ENCODE measurements at places on chromosomes 6 and 20. TPM values are rescaled to one million over a fixed set of nuclear protein-coding genes. Genes with fewer than 3 reads are reported as not detected.
A peak's percentile ranks its signal among the peaks of the same experiment; 100 is the strongest.

- DNase-seq = no peak
Observed at GRCh38 chr6:155147958-155148663, 115.7 kb upstream of the CLDN20 start.

Gene GLO1
- total RNA-seq = 79.1 TPM

DNA sequence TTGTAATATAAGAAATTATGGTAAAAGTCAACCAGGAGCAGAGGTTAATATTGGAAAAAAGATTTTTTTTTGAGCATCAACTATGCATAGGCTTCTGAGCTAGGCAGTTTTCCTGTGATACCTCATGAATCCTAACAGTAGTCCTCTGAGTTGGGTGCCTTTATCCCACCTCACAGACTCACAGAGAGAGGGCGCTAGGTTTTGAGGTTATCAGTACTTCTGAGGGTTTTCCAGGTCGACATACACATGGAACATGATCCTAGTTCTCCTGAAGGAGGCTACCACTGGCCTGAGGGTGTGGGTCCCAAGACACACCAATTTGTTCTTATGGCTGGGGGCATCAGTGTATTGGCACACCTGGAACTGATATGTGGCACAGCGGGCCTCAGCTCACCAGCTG lies 358.8 kb upstream of the JAG1 start:
- DNase-seq = no peak

GRCh38 chr6:90328004-90328403 lies 31.4 kb upstream of the BACH2 start:
- DNase-seq = no peak

DNA sequence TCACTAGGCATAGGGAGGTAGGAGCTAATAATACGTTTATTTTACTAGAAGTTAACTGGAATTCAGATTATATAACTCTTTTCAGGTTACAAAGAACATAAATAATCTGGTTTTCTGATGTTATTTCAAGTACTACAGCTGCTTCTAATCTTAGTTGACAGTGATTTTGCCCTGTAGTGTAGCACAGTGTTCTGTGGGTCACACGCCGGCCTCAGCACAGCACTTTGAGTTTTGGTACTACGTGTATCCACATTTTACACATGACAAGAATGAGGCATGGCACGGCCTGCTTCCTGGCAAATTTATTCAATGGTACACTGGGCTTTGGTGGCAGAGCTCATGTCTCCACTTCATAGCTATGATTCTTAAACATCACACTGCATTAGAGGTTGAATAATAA lies 1.1 kb downstream of the HFE start:
- peak; percentile 32 for DNase-seq

- no peak for DNase-seq
Observed at GRCh38 chr6:137910843-137911456, 43.9 kb downstream of the TNFAIP3 start.

DNA sequence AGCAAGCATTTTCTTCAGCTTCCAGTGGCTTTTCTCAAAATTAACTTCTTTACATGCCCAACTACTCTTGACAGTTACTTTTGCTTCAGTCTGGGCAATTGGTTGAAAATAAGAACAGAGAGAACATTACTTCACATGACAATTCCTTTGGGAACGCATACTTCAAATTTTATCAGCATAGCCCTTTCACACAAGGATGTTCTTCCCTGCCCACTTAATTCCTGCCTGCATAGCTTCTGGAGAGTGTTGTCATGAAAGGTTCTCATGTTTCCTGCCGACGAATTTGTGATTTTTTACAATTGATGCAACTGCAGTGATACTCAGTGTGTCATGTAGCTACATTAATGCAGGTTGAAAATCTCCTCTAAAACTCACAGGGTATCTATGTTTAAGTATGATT lies 22.0 kb upstream of the SNRNP48 start:
- peak; percentile 87 for DNase-seq

GRCh38 chr20:44819936-44820335 lies 9.6 kb upstream of the RIMS4 start:
- DNase-seq = no peak

DNA sequence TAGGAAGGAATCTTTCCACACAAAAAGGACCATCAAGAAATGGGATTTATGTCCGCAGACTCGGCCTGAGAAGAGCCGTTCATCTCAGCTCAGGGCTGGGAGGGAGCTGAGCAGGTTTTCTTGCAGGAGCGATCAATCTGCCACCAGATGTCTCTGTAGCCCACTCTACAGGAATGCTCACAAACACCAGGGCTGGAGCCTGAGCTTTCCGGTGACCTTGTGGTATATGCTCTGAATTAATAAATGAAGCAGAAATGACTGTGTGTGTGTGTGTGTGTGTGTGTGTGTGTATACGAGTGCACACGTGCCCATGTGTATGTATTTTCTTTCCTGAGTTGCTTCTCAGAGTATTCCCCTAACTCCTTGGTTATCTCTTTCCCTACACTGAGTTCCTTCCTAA lies 12.0 kb downstream of the CD83 start:
- DNase-seq = peak; percentile 80

Gene MLN
- total RNA-seq = not detected

DNA sequence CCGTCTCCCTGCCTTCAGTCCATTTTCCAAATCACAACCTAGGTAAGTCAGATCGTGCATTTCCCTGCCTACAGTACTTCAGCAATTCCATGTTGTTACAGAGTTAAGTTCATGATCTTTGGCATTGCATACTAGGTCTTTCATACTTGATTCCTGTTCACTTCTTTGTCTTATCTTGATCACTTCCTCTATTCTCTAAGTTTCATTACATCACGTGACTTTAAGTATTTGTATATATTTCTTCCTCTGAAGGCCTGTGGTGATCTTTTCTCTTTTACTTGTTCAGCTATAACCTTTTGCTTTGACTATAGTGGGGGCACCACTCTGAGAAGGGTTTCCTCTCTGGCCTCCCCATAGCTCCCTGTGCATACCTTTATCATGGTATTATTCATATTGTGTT lies 100.2 kb downstream of the TRMT11 start:
- no peak for DNase-seq

DNA sequence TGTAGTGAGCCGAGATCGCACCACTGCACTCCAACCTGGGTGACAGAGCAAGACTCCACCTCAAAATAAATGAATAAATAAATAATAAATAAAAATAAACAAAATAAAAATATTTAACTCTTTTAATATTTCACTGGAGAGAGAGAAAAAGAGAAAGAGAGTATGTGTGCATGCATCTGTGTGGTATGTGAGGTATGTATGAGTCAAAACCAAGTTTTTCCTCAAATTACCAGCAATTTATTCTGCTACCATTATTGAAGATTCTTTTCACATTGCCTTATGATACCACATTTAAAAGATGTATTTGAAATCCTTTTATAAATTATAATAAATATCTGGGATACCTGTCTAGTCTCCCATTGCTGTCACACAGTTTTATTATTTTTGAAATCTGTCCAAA lies 122.1 kb downstream of the CD164 start:
- peak; percentile 39 for DNase-seq

- DNase-seq = peak; percentile 76
Observed at GRCh38 chr6:56757588-56757984, 114.9 kb upstream of the DST start.

- no peak for DNase-seq
Observed at GRCh38 chr6:26358511-26358981, 6.5 kb upstream of the BTN3A2 start.

GRCh38 chr20:48149902-48150301 lies 364.6 kb upstream of the SULF2 start:
- DNase-seq = no peak

Gene LKAAEAR1
- 0.36 TPM for total RNA-seq
